PC-9 (cell line): ENCODE measurements at places on chromosomes 6 and 20. TPM values are rescaled to one million over a fixed set of nuclear protein-coding genes. Genes with fewer than 3 reads are reported as not detected.
A peak's percentile ranks its signal among the peaks of the same experiment; 100 is the strongest.

Gene ERVFRD-1
- total RNA-seq: not detected in 2 replicates

DNA sequence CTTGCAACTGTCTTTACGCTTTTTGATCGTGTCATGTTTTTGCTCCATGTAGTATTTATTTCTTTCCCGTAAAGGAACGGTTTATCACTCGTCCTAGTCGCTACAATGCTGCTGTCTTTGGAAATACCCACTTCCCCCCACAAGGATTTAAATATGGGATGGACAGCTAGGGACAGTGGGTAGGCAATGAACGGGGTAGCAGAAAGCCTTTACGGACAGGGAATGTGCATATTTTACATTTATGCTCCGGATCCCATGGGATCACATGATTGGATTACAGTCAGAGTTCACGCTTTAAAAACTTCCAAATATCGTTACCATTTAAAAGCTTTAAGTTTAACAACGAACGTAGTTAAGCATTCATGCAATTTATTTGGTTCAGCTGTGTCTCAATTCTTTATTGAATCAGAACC is 1.2 kb downstream of the HIVEP1 start:
- peak overlapping the region; percentile 71 for H3K4me3 ChIP-seq
- peak overlapping the region; percentile 67 for H3K27ac ChIP-seq

DNA sequence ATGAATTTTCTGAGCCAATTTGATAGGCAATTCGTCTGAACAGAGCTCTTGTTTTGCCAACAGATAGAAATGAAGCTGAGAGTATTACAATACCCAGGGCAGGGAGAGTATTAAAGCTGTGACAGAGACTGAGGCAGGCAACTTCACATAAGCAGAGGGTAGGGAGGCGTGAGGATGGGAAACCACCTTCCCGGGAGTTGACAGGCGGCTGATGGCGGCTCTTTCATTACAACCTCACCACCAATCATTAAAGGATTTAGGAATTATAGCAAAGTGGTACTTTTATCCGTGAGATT is 73.3 kb downstream of the CD83 start:
- H3K27ac ChIP-seq: no peak overlapping the region
- no peak for DNase-seq
- no peaks in the 10 kb centered on the region for H3K27me3 ChIP-seq
- no peaks in the 10 kb centered on the region for H3K4me1 ChIP-seq
- no peak overlapping the region for H3K4me3 ChIP-seq

GRCh38 chr20:44702776-44703175 is 12.4 kb upstream of the CCN5 start:
- no peaks in the 10 kb centered on the region for H3K36me3 ChIP-seq
- H3K4me3 ChIP-seq: no peak overlapping the region
- no peak overlapping the region for H3K27ac ChIP-seq
- DNase-seq: no peak
- H3K4me1 ChIP-seq: peaks cover 9% of the 10 kb centered on the region

DNA sequence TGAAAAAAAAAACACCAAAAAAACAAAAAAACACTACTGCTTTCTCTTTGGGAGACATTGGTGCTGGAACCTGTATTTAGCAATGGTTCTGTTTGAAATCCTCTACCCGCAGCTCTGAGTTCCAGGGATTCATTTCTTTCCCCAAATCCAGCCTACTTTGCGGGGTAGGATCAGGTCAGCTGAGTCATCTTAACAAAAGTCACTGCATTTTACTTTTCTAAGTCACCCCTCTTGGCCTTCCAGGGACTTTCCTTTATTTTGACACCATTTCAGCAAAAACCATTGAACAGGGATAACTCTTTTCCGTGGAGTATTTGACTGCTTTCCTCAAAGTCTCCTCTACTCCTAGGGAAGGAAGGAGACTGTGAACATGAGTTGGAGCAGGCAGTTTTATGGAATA is 837.6 kb downstream of the MAFB start:
- peaks cover 22% of the 10 kb centered on the region for H3K27me3 ChIP-seq
- no peak overlapping the region for H3K27ac ChIP-seq
- no peak overlapping the region for H3K4me3 ChIP-seq

DNA sequence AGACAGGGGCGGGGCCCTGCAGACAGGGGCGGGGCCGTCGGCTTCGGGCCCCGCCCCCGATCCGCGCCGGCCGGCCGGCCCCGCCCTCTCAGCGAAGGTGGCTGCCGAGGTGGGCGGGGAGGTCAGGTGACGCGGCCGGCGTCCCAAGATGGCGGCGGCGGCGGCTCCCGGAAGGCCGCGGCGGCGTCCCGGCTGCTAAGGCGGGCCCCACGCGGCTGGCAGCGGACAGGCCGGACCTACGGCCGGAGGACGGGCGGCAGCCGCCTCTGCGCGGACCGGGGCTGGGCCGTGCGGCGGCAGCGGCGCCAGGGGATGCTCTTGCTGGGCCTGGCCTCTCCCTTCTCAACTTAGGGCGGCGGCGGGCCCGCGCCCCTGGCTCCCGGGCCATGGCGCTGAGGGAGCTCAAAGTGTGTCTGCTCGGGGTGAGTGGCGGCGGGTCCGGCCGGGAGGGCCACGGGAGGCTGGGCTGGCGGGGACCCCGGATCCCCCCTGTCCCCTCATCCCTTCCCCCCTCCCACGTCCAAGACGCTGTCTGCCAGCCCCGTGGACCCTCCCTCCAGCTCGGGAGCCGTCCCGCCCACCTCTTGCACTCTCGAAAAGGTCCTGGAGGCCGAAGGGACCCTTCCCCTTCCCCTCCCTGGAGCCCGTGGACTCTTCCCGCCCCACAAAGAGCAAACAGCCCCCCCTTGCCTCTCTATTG is at the start of gene RAB22A:
Gene RAB22A, plus strand, starts transcription at position 125 of the 700 bp plus-strand sequence. Its CDS starts 262 bp downstream, at position 387.
- peaks cover 13% of the 10 kb centered on the region for H3K4me1 ChIP-seq
- peak; percentile 83 for DNase-seq
- H3K36me3 ChIP-seq: peaks cover 27% of the 10 kb centered on the region
- H3K27me3 ChIP-seq: no peaks in the 10 kb centered on the region

GRCh38 chr20:24048024-24048611 is 59.5 kb upstream of the GGTLC1 start:
- no peak overlapping the region for H3K4me3 ChIP-seq
- no peaks in the 10 kb centered on the region for H3K36me3 ChIP-seq
- no peaks in the 10 kb centered on the region for H3K27me3 ChIP-seq
- H3K27ac ChIP-seq: no peak overlapping the region

DNA sequence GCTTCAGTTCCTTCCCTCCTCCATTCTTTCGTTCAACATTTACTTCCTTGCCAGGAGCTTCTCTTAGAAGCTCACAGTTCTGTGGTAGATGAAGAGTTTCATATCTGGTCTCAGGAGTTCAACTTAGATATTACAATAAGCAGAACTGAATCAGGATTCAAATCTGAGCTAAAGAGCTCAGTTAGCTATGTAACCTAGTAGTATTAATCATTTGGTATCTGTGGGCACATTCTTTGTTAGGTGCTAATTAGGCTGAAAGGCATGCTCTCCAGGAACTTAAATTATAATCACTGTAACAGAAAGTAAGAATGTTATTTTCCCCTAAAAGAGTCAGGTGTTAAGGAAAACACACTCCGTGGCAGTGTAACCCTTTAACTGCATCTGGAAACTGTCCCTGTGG is 8.4 kb downstream of the ZNF76 start:
- no peaks in the 10 kb centered on the region for H3K4me1 ChIP-seq
- H3K36me3 ChIP-seq: no peaks in the 10 kb centered on the region
- no peak for DNase-seq
- H3K4me3 ChIP-seq: no peak overlapping the region
- no peak overlapping the region for H3K27ac ChIP-seq
- no peaks in the 10 kb centered on the region for H3K27me3 ChIP-seq

GRCh38 chr20:33444797-33445560 is 1.4 kb upstream of the SNTA1 start:
- H3K4me1 ChIP-seq: peaks cover 4% of the 10 kb centered on the region; the same call in 1 of the 2 replicates
- no peak for DNase-seq
- H3K27me3 ChIP-seq: no peaks in the 10 kb centered on the region

Gene SIGLEC1
- total RNA-seq: 0.13 TPM in 1 of 2 replicates, not detected in the other

DNA sequence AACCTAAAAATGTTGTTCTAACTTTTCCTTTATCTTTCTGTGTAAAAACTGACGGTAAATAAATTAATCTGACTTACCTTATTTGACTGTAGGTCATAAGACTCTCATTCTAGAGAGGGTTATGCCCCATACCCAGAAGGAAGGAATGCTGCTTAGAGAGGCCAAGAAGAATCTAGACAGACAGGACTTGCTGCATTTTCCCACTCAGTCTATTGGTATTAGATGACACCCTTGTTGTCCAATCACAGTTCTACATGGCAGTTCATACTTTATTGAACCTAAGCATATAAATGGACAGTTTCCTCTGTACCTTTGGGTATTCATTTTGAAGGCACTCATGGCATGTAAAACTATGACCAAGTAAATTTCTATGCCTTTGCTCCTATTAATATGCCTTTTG is 359.6 kb upstream of the ID4 start:
- peaks cover 37% of the 10 kb centered on the region for H3K4me1 ChIP-seq
- peak overlapping the region; percentile 51 for H3K27ac ChIP-seq
- H3K27me3 ChIP-seq: no peaks in the 10 kb centered on the region
- H3K36me3 ChIP-seq: no peaks in the 10 kb centered on the region

DNA sequence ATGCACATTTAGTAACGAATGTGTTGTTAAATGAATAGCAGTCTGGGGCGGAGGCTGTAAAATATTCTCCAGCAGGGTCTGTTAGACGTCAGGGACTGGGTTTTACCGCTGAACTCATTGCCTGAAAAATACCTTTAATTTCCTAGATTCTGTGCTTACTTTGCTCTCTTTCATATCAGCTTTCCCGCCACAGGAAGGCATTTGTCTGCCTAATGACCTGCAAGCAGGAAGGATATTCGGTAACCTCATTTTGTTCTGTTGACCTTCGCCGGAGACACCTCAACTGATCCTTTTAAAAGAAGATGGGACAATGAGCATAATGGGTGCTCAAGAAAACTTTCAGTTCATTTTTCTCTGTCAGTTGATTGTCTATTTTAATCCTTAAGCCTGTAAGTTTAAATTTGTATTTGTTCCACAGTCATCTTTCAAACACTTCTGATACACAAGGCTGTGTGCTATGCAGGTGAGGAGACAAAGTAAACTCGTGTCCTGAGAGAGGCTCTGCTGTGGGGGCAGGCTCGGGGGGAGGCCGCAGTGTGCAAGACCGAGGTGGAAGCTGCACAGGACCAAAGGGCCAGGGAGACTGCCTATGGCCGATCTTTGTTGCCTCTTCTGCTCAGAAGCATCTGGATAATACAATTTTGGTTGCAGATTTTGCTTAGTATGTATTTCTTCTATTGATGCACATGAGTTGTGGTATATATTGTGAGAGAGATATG is 27.4 kb upstream of the SIM1 start:
- no peaks in the 10 kb centered on the region for H3K27me3 ChIP-seq
- no peak for DNase-seq
- H3K27ac ChIP-seq: no peak overlapping the region
- H3K4me3 ChIP-seq: no peak overlapping the region
- no peaks in the 10 kb centered on the region for H3K4me1 ChIP-seq

DNA sequence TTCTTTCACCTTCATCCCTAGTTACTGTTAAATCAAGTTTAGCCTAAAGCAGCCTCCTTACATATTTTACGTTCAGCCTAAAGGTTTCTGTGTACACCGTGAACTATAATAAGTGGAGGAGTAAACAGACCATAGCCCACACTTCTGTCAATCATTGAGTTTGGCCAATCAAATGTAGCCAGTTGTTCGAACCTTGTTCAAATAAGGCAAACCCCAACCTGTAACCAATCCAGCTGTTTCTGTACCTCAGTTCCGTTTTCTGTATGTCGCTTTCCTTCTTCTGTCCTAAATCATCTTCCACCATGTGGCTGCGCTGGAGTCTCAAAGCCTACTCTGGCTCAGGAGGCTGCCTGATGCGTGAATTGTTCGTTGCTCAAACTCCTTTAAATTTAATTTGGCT is 1.8 kb upstream of the FBXO30 start:
- DNase-seq: no peak
- H3K4me3 ChIP-seq: no peak overlapping the region
- H3K27ac ChIP-seq: no peak overlapping the region
- H3K27me3 ChIP-seq: no peaks in the 10 kb centered on the region
- H3K36me3 ChIP-seq: no peaks in the 10 kb centered on the region
- peaks cover 25% of the 10 kb centered on the region for H3K4me1 ChIP-seq

DNA sequence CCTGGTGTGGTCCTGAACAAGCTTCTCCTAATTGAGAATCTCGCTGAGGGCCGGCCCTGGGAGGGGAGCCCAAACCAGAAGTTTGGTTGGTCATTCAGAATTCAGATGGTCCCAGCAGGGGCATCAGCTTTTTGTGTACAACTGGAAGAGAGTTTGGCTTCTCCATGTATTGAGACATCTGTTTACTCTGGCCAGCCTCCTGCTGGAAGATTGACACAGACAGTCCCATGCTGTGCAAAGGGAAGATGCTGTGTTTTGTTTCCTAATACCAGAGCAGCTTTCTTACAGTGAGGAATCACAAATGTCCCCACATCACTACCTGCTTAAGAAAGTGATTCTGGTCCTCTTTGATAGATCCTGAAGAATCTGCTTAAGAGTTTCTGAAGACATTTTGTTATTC is 97.8 kb downstream of the PLEKHG1 start:
- no peaks in the 10 kb centered on the region for H3K36me3 ChIP-seq
- H3K27me3 ChIP-seq: no peaks in the 10 kb centered on the region
- H3K4me1 ChIP-seq: no peaks in the 10 kb centered on the region
- no peak overlapping the region for H3K27ac ChIP-seq
- no peak overlapping the region for H3K4me3 ChIP-seq
- DNase-seq: no peak

DNA sequence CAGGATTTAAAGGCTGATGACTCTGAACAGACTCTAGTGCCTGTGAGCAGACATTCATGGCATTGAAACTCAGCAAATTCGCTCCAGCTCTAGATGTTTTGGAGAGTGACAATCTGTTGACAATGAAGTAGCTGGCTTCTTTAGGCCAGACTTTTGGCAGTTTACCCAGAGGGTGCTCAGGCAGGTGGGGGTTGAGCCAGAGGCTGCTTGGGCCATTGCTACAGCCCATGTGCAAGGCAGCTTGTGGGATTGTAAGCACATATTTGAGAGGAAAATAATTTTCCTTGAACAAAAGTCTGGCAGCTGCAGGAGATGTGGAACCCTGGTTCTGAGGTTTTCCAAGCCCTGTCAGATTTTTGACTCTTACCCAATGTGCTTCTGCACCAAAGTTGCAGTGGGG is 311.6 kb downstream of the CDC5L start:
- no peaks in the 10 kb centered on the region for H3K4me1 ChIP-seq
- H3K27ac ChIP-seq: no peak overlapping the region
- no peaks in the 10 kb centered on the region for H3K27me3 ChIP-seq
- no peak for DNase-seq
- H3K4me3 ChIP-seq: no peak overlapping the region
- H3K36me3 ChIP-seq: no peaks in the 10 kb centered on the region

Gene THBD
- 1.7 and 3.0 TPM in 2 replicates for total RNA-seq

DNA sequence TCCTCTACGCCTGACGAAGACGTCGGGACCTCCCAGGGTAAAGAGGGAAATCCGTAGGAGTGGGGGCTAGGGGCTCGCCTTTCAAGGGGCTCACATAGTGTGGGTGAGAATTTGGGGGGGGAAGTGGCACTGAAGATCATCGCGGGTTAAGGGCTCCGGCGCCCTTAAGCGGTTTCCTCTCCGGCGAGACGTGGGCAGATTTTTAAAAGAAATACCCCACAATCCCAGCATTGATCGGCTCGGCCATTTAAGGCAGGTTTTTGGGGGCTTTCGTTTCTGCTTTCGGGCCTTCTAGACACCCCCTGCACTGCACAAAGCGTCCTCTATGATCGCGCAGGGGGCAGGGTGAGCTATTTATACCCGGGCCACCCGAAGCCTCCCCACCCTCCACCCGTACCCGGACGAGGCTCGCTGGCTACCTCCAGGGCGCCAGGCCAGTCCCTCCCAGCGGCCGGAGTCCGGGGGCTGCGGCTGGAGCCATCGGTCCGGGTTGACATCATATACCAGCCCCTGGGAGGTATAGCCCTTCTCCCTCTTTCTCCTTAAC is 1.2 kb downstream of the NKX2-2 start:
- no peak for DNase-seq
- no peaks in the 10 kb centered on the region for H3K36me3 ChIP-seq
- H3K4me3 ChIP-seq: no peak overlapping the region
